ENCODE measurements at places on chromosomes 2 and 18.

GRCh38 chr2:206692971-206693370, 25.2 kb downstream of the DYTN start:
- no peak for DNase-seq

- no peak for DNase-seq
Measured at GRCh38 chr2:190876631-190877030, 4.0 kb upstream of the GLS start.

- no peak for DNase-seq
Measured at GRCh38 chr2:60984720-60985119, 32.8 kb upstream of the PEX13 start.

DNA sequence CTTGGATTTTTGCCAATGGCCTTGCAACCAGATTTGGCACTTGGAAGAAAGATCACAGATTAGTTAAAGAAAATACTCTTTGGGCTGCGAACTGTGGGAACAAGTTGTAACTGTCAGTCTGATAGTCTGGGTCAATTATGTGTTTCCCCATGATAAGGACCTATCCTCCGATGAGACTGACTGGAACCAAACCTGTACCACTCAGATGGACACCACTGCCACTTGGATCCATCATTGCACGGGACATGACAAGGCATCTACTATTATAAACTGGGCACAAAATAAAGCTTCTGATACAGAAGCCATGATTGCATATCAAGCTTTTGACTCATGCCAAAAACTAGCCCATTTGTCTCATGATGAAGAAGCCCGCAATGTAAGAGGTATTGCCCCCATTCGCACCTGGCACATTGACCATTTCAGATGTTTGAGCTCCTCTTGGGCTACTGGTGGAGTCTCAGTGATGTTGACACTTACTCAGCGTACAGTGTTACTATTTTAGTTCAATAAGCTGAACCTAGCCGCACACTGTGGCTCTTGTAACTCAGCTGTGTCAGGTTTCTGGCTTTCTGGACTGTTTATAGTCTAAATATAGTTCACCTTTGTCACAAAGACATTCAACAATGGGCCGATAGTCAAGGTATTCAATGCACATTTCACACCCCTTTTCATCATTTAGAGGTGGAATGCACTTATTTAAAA, 179.8 kb upstream of the RBBP8 start:
- DNase-seq = no peak

DNA sequence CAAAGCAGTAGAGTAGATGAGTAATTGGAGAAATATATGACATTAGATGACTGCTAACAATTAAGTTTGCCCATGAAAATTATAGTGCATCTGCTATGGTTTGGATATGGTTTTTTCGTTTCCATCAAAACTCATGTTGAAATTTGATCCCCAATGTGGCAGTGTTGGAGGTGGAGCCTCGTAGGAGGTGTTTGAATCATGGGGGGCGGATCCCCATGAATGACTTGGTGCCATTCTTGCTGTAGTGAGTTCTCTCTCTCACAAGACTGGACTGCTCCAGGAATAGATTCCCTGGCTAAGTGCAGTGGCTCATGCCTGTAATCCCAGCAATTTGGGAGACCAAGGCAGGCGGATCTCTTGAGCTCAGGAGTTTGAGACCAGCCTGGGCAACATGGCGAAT, 9.7 kb upstream of the CUL3 start:
- no peak for DNase-seq

DNA sequence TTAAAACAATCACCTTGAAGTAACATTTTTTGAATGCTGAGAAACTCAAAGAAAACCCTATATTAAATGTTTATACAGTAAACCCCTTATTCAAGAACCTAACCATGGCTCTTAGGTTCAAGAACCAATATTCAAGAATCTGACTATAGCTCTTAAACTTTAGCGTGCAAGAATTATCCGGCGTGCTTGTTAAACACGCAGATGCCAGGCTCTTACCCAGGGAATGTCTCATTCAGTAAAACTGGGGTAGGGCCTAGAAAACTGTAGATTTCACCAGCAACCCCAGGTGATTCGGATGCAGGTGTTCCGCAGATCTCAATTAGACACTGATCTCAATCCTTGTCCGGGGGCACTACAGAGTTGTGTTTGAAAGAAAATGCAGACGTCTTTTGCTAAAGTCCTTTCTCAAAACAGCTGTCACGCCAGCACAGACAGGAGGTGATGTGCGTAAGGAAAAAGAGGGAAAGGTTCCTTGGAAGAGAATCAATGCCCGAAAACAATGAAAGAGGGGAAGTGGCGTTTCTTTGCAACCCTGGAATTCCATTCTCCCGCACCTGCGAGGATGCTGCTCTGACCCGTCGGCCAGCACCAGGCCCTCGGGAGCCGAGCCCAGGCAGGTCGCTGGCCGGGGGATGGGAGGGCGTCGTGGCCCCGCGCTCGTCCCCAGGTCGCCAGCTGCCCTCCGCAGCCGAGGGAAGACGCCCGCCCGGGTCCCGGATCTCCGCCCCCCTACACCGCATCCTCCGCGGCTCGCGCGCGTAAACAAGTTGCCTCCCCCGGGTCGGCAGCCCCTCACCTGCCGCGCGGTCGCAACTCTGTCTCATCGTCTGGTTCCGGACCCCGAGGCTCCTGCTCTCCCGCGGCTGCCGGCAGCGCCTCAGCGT, 851 bp downstream of the EIF2AK3 start:
- peak; percentile 66 for DNase-seq

GRCh38 chr2:225457482-225457881, 58.0 kb downstream of the NYAP2 start:
- DNase-seq = no peak

GRCh38 chr18:35577045-35577848, 4.3 kb upstream of the GALNT1 start:
- no peak for DNase-seq

DNA sequence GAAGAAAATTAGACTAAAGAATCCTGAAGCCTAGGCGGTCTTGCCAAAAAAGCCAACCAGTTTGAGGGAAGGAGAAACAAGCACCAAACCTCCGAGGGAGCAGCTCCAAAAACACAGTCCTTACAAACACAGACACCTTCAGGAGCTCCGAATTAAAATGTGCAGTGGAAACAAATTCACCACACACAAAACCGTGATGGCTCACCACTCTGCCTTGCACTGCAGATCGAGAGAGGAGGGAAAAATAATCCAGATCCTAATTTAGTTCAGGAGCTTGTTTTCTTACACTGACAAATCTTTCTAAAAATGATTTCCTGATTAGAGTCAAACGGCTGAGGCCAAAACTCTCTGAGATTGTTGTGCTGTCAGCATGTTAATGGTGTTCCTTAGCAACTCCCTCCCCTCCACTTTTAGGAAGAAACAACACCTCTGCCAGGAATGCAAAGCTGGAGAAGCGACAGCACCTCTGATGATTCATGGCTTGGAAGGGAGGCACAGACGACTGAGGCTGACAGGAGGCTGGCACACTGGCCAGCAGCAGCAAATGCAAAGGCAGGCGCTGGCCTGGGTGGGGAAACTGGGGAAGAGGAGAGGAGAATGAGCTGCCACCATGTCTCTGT, 249.4 kb upstream of the KLHL29 start:
- DNase-seq = no peak

DNA sequence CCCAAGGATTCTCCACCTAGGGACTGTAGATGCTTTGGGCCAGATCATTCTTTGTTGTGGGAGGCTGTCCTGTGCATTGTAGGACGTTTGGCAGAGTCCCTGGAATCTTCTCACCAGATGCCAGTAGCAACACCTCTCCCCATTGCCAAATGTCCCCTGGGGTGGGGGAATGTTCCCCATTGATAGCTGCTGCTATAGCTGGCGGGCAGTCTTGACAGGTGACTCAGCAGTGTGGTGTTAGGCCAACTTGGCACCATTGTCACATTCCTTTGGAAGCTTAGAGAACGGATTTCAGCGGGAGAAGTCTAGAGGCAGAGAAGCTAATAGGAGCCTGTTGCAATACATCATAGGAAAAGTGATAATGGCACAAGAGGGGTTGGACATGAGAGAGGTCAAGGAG, 495.7 kb upstream of the SMIM21 start:
- DNase-seq = no peak

DNA sequence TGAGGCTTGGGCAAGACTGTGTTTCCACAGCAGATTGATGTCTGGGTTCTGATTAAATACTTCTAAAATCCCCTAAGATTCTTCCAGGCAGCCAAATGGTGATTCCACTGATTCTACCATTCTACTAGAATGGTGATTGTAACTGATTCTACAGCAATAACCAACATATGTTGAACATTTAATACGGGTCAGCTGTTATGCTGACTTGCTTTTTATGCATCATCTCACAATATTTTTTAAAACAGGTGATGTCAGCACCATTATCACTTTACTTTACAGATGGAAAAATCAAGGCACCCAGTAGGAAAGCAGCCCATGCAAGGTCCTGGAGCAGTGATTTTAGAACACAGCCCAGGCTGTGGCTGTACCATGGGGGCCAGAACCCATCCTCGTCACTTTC, 37.5 kb downstream of the TIMM21 start:
- no peak for DNase-seq

DNA sequence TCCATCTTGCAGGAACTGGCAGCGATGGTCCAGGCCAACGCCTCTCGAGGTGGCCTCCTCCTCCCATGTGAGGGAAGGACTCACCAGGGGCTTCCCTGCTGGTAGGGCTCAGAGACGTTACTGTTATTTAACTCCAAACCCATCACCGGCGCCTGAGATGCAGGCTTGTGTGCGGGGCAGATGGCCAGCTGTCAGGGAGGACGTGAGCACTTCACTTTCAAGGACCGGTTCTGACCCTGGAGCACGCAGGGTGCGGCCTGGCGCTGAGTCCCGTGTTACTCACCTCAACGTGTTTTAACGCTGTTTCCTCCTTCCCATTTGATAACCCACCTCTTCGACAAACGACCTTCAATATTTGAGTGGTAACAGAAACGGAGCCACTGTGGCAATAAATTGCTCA, 350.2 kb downstream of the ZNF516 start:
- DNase-seq = no peak

GRCh38 chr18:62131301-62131909, 55.5 kb downstream of the PIGN start:
- peak; percentile 36 for DNase-seq

GRCh38 chr18:62632788-62633455, 82.4 kb upstream of the PHLPP1 start:
- DNase-seq = no peak

- no peak for DNase-seq
Measured at GRCh38 chr18:44502790-44503189, 177.9 kb upstream of the SETBP1 start.

Data from left colon (tissue), 2 donors.